ENCODE measurements at places on chromosomes 12 and 14.

DNA sequence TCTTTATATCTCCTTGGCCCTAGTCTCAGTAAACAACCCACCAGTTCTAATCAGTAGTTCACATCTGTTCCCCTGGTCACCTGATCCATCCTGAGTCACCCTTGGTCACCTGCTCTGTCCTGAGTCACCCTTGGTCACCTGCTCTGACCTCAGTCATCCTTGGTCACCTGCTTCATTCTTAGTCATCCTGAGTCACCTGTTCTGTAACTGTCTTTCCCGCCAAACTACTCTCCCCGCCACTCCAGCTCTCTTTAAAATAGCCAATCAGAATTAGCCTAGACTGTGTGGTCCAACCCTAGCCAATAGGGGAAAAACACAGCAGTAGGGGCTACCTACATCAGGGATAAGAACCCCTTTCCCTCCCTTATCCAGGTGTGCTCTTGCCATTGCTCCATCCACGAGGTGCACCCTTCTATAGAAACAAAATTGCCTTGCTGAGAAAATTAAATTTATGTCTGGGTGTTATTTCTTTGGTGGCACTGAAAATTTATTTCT, 245.4 kb upstream of the DIO3 start:
- DNase-seq: no peak

DNA sequence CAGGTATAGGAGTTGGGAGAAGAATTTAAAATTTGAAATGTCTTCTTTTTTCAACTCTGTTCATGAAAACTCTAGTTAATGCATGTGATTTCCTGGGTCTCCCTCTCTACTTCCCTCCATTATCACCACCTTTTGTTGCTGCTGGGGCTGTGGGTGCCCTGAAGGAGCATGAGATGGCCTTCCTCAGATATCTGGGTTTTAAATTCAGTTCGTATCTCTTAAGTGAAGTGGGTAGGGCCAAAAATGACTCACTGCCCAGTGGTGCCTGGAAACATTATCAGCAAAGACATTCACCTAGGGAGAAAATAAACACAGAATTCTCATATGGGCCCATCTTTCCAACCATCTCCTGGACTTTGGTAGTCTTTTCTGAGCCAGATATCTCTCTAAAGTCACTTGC, 234.9 kb upstream of the PLEKHG7 start:
- DNase-seq: no peak

GRCh38 chr12:5395443-5396271, 36.3 kb upstream of the NTF3 start:
- DNase-seq: no peak

DNA sequence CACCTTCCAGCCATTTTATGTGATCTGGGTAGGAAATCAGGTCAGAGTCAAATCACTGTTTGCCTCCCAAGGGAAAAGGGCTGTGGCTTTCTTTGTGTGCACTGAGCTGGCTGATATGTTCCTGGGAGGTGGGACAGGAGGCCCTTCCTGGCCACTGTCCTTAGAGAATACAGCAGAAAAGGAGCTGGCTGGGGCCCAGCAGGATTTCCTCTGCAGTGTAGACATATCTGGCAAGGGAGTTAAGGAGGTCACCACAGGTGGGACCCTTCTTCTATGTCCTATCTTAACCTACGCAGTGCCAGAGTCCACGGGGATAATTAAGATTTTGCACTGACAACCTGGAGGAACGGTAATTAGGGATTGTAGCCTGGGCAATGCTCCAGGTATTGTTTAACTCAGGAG, 145.3 kb downstream of the NTF3 start:
- no peak for DNase-seq

- DNase-seq: no peak
These were observed 201.1 kb upstream of the LRIG3 start for GRCh38 chr12:59121451-59121850.

DNA sequence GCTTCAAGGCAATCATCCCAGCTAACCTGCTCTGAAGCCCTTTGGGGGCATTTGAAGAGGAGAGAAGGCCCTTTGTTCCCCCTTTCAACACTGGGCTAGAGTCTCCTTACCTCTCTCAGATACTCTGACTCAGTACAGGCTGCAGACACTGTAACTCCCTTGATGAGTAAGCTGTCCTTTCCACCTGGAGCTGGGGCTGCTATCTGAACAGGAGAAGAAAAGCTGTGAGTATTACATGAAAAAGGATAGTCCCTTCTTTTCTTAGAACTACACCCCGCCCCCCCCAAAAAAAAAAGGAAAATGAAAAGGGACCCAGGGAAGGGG, 186.6 kb upstream of the PLEKHG7 start:
- DNase-seq: no peak

DNA sequence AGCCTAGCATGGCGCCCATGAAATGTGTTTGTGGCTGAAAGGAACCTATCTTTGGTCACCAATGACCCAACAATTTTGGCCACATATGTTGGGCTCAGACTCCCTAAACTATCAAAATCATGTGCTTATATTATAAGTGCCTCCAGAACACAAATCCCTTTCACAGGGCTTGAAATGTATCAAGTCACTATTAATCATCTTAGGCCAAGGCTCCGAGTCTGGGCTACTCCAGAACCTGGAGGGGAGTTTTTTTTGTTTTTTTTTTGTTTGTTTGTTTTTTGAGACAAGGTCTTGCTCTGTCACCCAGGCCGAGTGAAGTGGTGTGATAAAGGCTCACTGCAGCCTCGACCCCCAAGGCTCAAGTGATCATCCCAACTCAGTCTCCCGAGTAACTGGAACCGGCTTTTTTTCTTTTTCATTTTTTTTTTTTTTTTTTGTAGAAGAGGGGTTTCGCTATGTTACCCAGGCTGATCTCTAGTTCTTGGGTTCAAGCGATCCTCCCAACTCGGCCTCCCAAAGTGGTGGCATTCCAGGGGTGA, 989 bp upstream of the DRAM1 start:
- DNase-seq: no peak

- DNase-seq: no peak
These were observed 2.0 kb downstream of the DENND5B start for GRCh38 chr12:31588976-31589375.

- no peak for DNase-seq
These were observed 153.0 kb downstream of the PHETA1 start for GRCh38 chr12:111215881-111216280.

GRCh38 chr12:26573225-26573909, 259.6 kb downstream of the ITPR2 start:
- no peak for DNase-seq

- DNase-seq: no peak
These were observed 35.2 kb upstream of the TCL1B start for GRCh38 chr14:95651028-95651427.

- DNase-seq: no peak
These were observed 147.4 kb upstream of the EGLN3 start for GRCh38 chr14:34098045-34098984.

DNA sequence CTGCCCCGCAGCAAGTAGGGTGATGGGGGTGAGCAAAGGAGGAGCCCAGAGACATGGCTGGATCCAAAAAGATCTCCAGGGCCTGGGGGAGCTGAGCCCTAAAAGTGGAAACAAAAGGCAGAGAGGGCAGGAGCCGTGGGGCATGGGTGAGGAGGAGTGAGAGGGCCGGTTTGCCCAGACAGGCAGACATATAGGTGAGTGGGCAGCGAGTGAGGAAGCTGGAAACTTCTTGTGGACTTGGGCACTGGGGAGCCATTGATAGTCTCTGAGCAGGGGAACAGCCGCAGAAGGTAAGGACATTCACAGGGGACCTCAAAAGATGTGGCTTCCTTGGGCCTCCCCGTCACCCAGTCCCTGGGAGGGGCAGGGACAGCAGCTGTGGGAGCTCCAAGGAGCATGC, 16.8 kb upstream of the TMEM119 start:
- DNase-seq: no peak

- DNase-seq: no peak
These were observed 60.4 kb upstream of the SINHCAF start for GRCh38 chr12:31386364-31386777.

DNA sequence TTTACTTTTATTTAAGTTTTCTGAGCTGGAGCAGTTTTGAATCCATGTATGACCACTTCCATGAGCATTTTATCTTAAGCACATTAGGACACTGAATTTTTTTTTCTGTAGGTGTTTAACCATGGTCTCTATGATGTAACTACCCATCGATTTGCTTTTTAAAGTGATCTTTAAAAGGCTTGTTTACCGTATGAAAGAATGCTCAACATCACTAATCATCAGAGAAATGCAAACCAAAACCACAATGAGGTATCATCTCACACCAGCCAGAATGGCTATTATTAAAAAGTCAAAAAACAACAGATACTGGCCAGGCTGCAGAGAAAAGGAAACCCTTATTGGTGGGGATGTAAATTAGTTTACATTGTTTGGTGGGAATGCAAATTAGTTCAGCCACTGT, 23.0 kb downstream of the GLRX5 start:
- no peak for DNase-seq

DNA sequence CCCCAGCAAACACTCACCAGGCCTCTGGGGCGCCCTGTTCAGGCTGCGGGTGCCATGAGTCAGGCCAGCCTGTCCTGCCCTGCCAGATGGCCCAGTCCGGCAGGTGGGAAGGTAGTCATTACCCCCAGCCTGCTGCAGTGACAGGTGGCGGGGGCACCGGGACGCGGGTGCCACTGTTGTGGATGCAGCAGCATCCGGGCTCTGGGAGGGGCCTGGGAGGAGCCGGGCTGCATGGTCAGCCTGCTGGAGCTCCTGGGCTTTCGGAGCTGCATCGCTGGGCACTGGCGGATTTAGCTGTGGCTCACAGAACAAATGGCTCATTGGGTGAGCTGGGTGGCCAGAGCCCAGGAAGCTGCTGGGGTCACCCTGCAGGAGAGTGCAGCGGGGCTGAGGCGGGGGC, 13.5 kb downstream of the CEP170B start:
- DNase-seq: no peak

DNA sequence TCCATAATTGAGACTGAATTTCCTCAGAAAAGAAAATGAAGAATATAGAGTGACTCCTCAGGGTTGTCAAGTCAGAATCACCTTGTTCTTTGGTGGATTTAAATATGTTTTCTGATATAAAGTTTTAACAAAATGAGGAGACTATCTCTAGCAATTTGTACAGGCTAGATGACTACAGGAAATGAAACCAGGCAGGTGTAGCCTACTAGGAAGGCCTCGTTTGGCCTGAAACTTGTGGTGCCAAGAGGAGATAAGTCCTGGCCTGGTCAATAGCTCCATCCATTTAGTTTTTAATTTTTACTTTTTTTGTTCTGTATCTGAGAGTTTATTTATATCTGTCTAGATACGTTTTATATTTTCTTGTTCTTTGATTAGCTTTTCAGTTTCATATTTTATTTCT, 41.5 kb downstream of the SNAPC1 start:
- DNase-seq: no peak

GRCh38 chr12:123943816-123944215, 28.8 kb downstream of the CCDC92 start:
- DNase-seq: no peak

DNA sequence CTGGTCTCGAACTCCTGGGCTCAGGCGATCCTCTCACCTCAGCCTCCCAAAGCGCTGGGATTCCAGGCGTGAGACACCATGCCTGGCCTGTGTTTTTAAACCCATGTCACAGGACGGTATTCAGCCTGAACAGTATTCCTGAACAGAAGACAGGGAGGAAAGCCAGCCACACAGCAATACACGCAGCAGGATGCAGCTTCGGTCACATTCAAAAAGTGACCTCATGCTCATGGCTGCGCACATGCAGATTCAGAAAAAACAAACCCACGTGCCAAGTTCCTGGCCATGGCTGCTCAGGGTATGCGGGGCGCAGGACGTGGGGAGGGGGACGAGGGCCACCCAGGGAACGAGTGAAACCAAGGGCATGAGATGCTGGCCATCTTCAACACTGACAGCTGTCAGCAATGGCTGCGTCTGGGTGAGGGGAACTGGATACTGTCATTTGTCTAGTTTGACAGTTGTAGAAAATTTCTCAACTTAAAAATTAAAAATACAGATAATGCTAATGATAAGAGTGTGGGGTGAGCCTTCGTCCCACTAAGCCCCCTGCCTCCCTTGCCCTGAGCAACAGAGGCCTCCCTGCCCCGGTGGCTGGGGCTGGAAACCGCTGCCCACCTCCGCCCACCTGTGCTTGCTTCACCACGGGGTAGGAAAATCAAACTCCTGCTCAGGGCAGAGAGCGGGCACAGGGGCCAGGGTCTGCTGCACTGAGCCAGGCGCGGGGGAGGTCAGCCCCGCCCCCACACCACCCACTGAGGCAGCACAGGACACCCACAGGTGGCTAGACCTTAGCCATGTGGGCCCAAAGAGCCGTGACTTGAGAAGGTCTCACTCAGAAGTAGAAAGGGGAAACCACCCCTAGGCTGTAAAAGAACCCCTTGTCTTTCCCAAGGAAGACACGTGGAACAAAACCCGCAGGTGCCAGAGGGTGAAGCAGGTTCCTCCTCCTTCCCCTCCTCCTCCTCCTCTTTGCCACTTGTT, 84.2 kb downstream of the SCARB1 start:
- no peak for DNase-seq

DNA sequence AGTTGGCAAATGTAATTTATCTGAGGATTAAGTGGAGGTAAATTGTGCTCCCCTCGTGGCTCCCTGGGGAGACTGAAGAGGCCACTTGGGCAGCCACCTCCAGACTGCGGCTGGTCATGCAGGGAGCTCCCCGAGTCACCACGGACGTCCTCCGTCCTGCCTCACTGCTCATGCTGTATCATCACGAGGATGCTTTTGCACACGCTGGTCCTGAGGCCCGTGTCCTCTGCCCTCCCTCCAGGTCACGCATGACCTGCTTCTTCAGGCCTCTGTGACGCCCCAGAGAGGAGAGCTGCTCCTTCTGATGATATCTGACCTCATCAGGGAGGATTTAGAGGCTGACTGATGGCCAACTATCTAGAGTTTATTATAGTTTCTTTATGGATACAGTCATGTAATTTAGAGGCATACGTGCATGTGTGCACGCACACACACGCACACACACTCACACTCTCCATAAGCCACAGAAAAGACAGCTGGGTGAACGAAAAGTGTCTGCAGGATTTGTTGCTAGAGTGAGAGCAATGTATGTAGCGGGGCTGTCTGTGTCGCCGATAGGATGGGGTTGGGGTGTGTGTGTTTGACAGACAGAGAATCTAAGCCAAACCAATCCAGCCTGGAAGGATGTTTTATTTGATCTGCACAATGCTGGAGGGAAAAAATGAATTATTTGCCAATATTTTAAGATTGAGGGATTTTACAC, 160.0 kb downstream of the ADGRD1 start:
- no peak for DNase-seq

DNA sequence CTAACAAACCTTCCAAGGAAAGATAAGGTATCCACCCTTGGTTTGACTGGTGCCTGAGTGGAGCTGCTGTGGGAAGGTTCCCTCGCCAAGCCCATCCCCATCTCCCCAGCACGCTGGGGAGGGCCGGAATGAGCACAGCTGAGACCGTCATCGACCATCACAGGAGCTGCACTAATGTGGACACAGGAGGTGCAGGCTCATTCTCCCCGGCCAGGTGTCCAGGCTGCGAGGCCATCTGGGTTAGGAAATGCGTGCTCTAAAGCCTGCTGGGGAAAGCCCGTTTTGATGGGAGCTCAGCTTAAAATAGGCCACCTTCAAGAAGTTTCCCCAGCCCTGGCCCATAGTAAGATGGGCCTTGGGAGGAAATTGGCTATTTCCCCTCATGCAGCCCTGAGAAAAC, 35.2 kb upstream of the FOXN3 start:
- no peak for DNase-seq

- DNase-seq: no peak
These were observed 93.0 kb downstream of the GTF2A1 start for GRCh38 chr14:81127785-81128184.

Data from activated CD4-positive, CD25-positive, alpha-beta regulatory T cell treated with anti-CD3 and anti-CD28 coated beads, Interleukin-2, amount 50 U/mL, for 16 hours (primary cell).